ENCODE measurements at places on chromosomes 1 and 21.

DNA sequence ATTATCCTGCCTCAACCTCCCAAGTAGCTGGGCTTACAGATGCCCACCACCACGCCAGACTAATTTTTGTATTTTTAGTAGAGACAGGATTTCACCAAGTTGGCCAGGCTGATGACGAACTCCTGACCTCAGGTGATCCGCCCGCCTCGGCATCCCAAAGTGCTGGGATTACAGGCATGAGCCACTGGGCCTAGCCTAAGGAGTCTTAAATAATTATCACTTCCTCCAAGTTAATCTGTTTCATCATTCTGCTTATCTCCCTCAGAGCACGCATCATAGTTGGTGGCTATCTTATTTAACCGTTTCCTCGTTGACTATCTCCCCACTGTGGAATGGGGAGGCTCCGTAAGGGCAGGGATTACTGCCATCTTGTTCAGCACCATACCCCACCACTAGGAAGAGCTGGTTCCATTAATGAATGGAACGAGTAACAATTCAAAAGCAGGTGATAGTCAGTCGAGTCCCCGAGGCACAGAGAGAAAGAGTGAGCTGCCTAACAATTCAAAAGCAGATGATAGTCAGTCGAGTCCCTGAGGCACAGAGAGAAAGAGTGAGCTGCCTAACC is 52.7 kb downstream of the GLUL start:
- ATAC-seq, result no peak

DNA sequence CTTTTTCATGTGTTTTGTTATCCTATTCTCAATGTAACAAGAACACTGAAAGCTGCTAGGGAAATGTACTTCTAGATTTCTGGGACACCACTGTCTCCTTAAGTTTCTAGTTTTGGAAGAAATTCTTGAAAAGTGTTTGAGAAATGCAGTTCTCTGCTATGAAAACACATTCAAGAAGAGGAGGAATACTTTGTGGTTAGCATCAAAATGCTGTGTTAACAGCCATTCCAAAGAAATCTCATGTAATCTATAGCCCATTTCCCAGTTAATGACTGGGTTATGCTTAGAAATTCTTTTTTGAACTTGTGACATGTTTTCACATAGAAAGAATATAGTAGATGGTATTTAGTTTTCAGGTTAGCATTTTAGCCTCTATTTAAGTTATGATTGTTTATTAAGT is 6.0 kb downstream of the RAVER2 start:
- ATAC-seq, result no peak

- no peak for ATAC-seq
These were observed 249.3 kb upstream of the DUSP10 start for GRCh38 chr1:221991221-221991620.

DNA sequence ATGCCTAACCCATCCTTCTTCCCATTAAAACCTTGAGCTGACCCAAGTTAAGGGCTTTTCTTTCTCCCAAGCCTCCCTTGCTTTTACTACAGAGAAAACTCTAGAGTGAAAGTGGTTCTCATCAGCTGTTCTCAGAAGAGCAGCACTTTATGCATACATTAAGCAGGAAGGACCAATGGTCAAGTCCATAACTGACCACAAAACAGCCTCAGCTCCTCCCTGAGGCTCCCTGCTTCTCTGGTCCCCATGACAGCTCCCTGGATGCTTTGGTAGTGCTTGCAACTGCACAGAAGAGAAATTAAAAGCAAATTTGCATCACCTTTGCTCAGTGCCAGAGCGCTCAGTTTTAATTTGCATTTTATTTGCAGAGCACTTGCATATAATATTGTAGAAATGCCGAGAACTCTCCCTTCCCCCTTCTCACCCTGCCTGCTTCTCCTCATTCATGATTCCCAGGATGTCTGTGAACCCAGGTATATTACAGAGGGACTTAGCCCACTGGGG is 56.1 kb downstream of the LMX1A start:
- ATAC-seq, result no peak

DNA sequence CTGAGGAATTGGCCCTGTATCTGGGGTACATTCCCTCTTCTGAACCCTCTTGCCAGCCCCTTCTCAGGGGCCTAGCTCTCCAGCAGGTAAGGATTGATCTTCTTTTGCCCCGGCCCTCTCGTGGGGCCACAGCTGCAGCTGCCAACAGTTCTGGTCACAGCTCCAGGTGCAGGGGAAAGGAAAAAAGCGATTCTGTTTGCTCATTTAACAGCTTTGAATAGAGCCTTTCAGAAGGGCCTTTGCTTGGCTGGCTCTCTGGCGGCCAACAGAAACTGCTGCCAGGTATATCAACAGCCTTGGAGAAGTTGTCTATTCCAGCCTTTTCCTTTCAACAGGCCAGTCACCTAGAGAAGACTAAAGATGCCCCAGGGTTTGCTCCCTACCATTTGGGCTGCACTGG is 16.1 kb upstream of the FMOD start:
- ATAC-seq, result no peak

GRCh38 chr1:188425687-188426086 is 1596.9 kb downstream of the PLA2G4A start:
- no peak for ATAC-seq

- no peak for ATAC-seq
These were observed 29.9 kb downstream of the EPHA8 start for GRCh38 chr1:22592919-22593790.

- no peak for ATAC-seq
These were observed 486.1 kb upstream of the LRRC7 start for GRCh38 chr1:69081668-69082067.

GRCh38 chr1:205767248-205767647 is 8.0 kb downstream of the RAB29 start:
- no peak for ATAC-seq

GRCh38 chr1:92754000-92754718 is 30.7 kb downstream of the EVI5 start:
- no peak for ATAC-seq

DNA sequence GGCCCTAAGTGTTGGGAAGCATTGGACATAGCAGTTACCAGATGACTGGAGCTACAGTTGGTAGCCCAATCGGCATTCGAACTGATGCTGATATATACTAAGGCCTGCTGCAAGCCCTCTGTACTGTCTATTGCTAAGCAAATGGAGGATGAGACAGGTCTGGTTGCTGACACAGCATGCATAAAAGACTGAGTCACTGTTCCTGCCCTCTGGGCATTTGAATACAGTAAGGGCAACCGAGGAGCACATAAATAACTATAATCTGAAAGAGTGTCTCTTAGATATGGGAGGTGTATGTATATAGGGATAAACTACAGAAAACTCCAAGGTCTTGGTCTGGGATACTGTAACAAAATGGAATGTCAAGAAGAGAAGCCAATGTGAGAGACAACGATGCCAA is 16.8 kb upstream of the MARK1 start:
- ATAC-seq, result no peak

DNA sequence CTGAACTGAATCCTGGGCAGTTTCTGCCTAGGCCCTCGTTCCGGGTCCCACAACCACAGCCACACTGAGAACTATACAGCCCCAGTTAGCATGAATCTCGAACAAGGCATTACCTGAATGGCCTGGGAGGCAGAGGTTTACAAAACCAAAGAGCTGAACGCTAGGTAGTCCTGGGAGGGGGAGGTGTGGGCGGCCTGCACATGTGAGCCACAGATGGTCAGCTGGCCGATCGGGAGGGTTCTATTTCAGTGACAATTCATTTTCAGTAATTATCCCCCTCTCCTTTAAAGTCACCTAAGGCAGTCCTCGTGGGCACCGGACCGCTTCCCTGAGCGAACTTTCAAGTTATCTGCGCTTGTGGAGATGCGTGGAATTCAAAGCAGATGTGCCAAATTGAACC is 111.9 kb downstream of the GLIS1 start:
- no peak for ATAC-seq

DNA sequence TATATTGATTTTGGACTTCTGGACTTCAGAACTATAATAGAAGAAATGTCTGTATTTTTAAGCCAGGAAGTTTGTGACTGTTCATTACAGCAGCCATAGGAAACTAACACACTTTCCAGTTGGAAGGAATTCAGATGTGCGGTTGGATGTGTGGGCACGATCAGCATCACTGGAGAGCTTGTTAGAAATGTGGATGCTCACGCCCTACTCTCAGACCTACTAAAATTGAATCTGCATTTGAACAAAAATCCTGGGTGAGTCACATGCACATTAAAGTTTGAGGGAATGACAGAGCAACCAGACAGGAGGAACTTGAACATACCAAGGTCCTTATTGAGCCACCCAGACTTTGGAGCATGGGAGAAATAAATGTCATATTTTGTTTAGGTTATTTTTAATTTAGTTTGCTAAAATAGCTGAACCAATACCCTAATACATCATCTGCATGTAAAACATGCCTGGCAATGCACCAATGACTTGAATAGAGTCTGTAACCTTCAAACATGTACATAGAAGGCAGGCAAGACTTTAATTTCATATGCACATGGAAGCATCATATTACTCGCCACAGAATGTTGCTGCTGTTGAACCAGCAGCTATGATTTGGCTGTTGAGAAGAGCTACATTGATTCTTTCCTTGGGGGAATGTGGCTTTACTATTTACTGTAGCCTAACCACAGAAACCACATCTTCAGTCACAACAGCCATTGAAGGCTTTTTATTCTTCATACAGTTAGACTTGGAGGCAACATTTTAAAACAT is 346.2 kb downstream of the BARHL2 start:
- ATAC-seq, result no peak

DNA sequence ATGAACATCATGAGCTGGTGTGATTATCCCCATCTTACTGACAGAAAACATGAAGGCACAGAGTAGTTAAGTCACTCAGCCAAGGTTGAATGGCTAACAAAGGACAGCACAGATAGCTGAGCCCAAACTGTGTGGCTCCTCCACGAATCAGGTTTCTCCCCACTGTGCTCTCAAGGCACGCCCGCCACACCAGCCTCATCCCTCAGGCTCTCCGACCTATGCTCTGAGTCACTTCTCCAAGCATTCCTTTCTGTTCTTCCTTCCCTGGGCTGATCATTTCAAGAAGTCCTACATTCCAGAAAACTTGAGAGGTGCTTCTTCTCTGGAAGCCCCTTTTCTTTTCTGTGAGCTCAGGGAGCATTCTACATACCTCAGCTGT is 25.3 kb upstream of the SDC3 start:
- no peak for ATAC-seq

- ATAC-seq, result peak; percentile 34
These were observed at the start of gene SLAMF9 for GRCh38 chr1:159953536-159954515. Gene SLAMF9 (minus strand): TSS chr1:159954237. CDS start chr1:159954137, 100 bp downstream.

DNA sequence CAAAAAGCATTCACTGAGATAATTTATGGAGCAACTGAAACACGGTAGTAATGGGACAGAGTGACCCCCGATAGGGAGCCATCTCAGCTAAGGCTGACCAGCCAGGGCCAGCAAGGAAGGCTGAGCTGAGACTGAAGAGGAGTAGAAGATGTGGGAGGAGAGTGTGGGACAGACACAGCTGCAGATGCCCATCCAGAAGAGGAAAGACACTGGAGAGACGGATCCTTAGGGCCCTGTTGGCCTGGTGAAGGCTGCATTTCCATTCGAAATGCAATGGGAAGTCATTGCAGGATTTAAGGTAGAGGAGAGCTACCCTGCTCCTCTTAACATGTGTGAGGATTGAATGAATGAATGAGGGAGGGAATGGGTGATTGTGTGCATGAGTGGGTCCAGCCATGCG is 44.0 kb upstream of the LRP8 start:
- ATAC-seq, result no peak

- ATAC-seq, result peak; percentile 57
These were observed 41.5 kb downstream of the UBE4B start for GRCh38 chr1:10074059-10074851.

GRCh38 chr1:48793863-48794262 is 17.2 kb upstream of the BEND5 start:
- ATAC-seq, result no peak

- no peak for ATAC-seq
These were observed 333.3 kb upstream of the PLXNA2 start for GRCh38 chr1:208577381-208577905.

GRCh38 chr1:78277253-78277652 is 213.5 kb upstream of the PTGFR start:
- no peak for ATAC-seq

- no peak for ATAC-seq
These were observed 61.5 kb downstream of the SKI start for GRCh38 chr1:2289607-2290006.

DNA sequence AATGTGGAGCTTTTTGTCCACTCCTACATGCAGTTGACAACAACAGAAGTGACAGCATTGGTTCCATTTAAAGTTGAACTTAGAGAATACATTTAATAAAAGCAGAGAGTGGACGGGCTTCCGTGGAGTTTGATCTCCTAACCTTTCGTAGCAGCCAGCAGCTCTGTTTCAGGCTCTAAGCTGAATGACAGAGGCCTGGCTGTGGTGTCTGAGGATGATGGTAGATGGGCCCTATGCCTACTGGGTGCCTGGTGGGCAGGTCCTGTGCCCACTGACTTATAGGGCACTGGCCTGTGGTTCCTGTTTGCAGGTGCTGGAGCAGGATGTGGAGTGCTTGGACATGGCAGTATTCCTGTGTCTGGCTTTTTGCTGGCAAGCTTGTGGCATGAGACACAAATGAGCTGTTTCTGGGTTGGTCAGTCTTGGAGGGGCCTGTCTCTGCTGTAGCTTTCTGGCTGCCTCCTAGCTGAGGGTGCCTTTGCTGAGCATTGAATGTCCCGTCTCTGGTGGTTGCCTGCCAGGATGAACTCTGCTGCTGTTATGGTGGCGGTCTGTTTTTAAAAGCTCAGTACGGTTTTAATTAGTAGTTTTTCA is 54.6 kb downstream of the PRDM2 start:
- no peak for ATAC-seq

GRCh38 chr21:45594721-45595489 is 48.6 kb upstream of the PCBP3 start:
- no peak for ATAC-seq

DNA sequence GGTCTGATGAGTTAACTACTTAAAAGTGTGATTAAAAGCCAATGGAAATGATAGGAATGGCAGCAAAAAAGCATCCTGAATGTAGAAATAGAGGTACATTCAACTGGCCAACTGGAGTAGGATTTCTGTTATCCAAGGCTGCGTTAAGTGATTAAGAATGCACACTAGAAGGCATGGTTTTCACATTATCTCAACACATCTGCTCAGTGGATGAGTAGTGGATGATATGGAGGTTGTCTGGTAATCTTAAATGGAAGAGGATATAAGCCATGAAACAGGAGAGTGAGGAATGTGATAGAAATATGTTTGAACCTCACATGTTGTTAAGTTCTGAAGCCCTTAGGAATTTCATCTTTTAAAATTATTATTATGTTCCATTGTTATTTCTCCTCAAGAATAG is 839.9 kb downstream of the USP25 start:
- no peak for ATAC-seq

Measured in gastroesophageal sphincter (tissue), 4 donors.